T-helper 1 cell treated with Interleukin-12 subunit alpha and Interleukin-12 subunit beta and Interleukin-4 antibody, amounts not matched to agents 30 ng/mL and 1 ng/mL, for 36 hours (primary cell): ENCODE measurements at places on chromosomes 4 and X. TPM values are rescaled to one million over a fixed set of nuclear protein-coding genes. Genes with fewer than 3 reads are reported as not detected.

The ABCG2 gene
- 0.68 and 0.74 TPM in 2 replicates for total RNA-seq

The APBB2 gene
- total RNA-seq = 6.2 and 7.6 TPM in 2 replicates

The PPEF2 gene
- not detected in 2 replicates for total RNA-seq

The APOO gene
- 19.2 and 19.8 TPM in 2 replicates for total RNA-seq

The GABRG1 gene
- not detected in 2 replicates for total RNA-seq

The WDFY3 gene
- 0.56 and 0.95 TPM in 2 replicates for total RNA-seq

The SSX1 gene
- total RNA-seq = not detected in 2 replicates

The TLL1 gene
- total RNA-seq = 0.05 TPM in 1 of 2 replicates, not detected in the other

The UFSP2 gene
- 16.8 and 24.0 TPM in 2 replicates for total RNA-seq

The JCHAIN gene
- total RNA-seq = not detected in 2 replicates

The NUDT10 gene
- 0.12 TPM in 1 of 2 replicates, not detected in the other for total RNA-seq

The MTNR1A gene
- not detected in 2 replicates for total RNA-seq

The PHEX gene
- total RNA-seq = 0.17 and 0.34 TPM in 2 replicates

The IRS4 gene
- not detected in 2 replicates for total RNA-seq

The CSAG1 gene
- total RNA-seq = not detected in 2 replicates

The TREX2 gene
- 2.3 and 2.4 TPM in 2 replicates for total RNA-seq

The PPP3CA gene
- total RNA-seq = 22.9 and 23.3 TPM in 2 replicates

The AMELX gene
- not detected in 2 replicates for total RNA-seq

The SCOC gene
- total RNA-seq = 22.3 and 23.8 TPM in 2 replicates

The PTTG2 gene
- total RNA-seq = 1.7 and 2.6 TPM in 2 replicates
